NCI-H187 (cell line): ENCODE measurements at places on chromosomes 3 and 15.
A peak's percentile ranks its signal among the peaks of the same experiment; 100 is the strongest.

DNA sequence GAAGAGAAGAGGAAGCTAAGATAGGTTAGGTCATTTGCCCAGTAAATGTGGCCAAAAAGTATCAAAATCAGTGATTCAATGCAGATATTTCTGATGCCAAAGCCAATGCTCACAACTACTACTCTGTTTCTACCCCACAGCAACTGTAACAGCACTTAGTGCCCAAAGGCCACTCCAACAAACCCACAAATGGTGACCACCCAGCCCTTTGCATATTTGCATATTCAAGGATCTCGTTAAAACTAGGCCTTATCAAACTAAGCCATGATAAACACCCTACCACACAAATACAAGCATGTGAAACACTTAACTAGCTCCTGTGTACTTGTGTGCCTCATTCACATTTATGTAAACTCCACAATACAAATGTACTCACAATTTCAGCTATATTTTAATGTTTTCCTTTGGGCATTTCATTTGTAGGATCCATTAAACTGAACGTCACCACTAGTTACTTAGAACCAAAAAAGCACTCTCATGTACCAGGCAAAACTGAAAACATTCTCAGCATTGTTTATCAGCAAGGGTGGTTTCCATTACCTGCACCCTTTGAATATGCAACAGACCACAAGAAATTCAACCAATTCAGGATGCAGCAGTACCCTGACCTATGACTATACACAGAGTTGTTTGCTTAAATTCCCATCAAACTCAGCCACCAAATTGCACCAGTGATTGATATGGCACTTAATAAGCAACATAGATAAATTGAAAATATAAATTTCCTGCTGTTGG is 111.2 kb upstream of the STT3B start:
- no peak for DNase-seq

DNA sequence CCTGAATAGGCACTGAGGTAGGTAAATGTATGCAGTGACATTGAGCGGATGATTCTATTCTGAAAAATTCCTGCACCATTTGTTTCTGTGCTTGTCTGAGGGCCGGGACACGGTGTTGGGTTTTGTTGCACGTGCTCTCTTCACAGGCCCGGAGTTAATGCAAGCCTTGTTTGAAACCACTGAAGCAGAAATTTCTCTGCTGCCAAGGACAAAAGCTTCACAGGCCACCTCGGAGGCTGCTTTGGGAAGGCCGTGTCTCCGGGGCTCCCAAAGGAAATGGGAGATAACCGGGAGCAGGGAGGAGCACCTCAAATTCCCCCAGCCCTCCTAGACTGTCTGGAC is 179.4 kb downstream of the OPA1 start:
- peak; percentile 32 for DNase-seq

DNA sequence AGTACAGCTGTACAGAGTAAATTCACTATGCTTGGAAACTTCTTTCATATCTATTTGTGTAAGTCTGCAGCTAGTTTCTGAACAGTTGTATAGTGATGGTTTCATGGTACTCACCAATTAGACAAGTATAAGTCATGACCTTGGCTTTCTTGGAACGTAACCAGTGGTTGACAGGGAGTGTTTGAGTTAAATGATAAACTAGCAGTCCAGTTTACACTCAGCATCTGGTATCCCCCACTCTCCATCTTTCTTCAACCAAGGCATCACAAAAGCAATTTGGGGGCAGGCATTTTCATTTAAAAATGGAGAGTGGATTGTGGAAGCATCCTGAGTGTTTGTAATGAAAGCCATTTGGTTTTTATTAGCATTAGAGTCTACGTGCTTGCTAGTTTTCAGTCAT is 26.0 kb downstream of the MME start:
- no peak for DNase-seq

DNA sequence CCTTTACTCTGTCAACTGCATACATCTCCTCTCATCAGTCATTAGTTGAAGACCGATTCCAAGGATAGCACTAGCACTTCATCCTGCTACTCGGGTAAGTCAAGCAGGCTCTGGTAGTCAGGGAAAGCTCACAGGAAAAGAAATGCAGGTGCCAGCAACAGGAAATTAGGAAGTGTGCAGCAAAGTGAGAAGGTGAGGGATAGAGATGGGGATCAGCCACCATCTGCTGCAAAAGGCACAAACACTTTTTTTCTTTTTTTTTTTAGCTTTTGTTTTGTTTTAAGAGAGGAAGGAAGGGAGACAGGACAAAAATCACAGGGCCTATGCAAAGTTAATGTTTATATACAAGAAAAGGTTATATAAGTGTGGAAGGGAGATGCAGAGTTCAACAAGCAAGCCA is 9.0 kb upstream of the BTLA start:
- DNase-seq = no peak

GRCh38 chr3:179735321-179735720 is 82.5 kb downstream of the USP13 start:
- no peak for DNase-seq

- DNase-seq = peak; percentile 11
Observed at GRCh38 chr3:53718462-53718861, 127.8 kb downstream of the CHDH start.

GRCh38 chr3:42756681-42757213 is 16.3 kb downstream of the CCDC13 start:
- DNase-seq = no peak

DNA sequence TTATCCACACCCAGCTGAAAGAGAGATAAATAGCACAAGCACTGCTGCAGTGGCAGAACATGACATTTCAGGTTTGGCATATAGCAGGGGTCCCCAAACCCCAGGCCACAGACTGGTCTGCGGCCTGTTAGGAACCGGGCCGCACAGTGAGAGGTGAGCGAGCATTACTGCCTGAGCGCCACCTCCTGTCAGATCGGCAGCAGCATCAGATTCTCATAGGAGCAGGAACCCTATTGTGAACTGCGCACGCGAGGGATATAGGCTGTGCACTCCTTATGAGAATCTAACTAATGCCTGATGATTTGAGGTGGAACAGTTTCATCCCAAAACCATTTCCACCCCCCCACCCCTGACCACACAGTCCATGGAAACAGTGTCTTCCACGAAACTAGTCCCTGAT is 54.6 kb downstream of the CCR4 start:
- no peak for DNase-seq

GRCh38 chr3:14522129-14522691 is 17.9 kb downstream of the GRIP2 start:
- DNase-seq = no peak

DNA sequence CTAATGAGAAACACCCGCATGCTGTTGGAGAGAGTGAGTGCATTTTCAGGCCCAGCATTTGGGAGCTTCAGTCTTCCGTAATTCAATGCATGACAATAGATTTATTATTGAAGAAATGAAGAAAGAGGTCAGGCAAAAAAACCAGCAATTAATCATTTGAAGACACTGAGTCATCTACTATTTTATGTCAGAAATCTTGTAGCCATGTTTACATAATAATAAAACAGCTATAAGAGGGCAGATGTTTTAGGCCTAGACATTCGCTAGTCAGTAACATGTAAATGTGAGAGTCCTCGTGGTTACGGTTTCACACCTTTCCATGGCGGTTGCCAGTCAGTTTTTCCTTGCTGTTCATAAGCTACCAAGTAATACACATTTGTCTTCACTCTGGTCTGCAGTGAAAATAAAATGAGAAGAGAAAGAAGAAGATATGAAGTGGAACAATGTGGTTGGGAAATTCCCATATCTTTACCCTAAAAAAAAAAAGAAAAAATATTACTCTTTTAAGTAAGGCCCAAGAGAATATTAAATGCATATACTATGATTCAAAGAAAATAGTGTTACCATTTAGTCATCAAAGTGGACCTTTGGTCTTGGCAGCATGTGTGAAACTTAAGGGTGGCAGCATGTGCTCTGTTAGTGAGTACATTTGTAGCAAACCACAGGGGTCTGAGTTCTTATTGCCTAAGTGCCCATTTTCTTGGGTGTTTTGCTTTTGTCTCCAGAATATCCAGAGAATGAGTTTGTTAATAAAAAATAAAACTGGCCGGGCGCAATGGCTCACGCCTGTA is 140.5 kb upstream of the TBL1XR1 start:
- DNase-seq = no peak

DNA sequence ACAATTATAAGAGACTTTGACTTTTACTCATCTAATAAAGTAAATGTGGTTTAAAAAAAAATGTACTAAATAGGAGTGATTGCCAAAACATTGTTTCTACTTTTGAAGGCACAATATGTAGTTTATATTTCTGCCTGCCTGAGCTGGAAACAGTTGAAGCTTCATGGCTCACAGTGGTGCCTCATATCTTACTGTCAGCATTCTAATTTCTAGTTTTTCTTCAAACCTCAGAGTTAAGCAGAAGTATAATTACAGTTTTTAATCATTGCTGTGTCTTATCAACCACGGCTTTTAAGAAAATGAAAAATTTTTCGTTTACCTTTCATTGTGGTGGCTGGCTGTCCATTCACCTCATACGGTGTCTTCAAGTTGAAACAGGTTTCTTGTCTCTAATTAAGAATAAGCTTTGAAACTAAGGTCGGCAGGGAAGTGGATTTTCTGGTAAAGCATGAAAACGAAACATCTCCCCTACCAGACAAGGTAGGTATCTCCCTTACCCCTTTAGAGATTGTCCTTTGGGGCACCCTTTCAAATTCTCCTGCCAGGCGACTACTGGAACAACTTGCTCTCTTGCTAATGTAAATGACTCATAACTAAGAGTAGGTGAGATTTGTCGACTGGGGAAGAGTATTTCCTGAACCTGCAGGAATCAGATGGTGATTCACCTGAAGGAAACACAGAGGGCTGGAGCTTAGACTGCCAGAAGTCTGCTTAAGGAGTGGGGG is at the start of gene GPR87:
Gene GPR87, minus strand, starts transcription at position 554 of the 725 bp plus-strand sequence. CDS start 16,720 bp downstream, outside the sequence.
- DNase-seq = no peak

- DNase-seq = no peak
Observed at GRCh38 chr3:11273891-11274291, 1.7 kb downstream of the ATG7 start.

DNA sequence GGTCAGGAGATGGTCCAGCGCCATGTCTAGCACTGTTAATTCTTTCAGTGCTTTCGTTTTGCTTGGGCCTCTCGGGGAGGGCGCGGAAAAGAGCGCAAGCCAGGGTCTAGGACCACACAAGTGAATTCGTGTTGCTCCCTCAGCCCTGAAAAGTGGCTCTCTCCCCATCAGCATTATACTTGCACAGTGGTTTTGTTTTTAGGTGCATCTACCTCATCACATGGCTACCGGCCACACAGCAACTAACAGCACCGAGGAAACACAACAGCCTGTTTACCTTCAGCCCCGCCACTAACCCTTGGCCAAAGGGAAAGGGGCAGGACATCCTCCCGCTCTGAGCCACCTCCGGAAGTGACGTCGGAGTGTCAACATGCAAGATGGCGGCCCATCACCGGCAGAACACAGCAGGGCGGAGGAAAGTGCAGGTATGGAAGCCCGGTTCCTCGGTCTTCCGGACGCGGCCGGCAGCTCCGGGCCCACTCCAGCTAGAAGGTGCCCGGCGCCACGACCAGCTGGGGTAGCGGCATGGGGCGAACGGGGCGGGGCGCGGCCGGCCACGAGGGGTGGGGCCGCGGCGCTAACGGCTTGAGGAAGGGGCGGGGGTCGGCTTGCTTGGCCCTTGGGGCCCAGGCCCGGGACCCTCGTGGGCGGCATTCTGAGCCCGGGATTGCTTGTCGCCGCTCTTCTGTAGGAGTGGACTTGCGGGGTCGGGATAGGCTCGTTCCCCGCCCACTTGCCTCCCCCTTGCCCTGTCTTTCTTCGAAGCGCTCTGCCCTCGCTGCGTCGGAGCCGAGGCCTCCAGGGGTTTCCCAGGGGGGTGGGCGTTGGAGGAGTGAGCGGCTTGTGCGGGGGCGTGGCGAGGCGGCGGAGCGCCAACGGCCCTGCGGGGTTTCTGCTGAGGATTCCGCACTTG is at the start of the genes SCN11A and WDR48:
Gene SCN11A, minus strand, starts transcription at position 296 of the 913 bp plus-strand sequence. CDS start 101,582 bp downstream, outside the sequence.
Gene WDR48, plus strand, starts transcription at position 368 of the 913 bp plus-strand sequence. Its CDS starts 10 bp downstream, at position 378.
- peak; percentile 38 for DNase-seq
